ENCODE measurements at places on chromosomes 4 and X. TPM values are rescaled to one million over a fixed set of nuclear protein-coding genes. Genes with fewer than 3 reads are reported as not detected.

DMD gene
- total RNA-seq = 16.6 TPM

DNA sequence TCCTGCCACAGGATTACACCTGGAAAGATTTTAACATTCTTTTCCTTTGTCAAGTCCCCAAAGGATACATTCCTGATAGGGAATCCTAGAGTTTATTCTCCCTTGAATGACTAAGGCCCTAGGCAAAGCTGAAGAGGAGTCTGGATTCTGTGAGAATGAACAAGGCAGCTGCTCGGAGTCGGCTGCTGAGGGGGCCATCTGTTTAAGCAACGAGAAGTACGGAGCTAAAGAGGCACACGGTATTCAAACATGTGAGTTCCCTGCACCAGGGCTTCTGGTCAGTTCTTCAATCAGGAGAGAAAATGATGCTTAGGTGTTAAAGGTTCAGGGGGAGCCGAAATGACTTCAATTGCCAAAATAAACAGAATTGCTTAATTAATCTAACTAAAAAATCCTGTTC lies 97.6 kb downstream of the MGST2 start:
- DNase-seq = no peak

DCAF12L1 gene
- not detected for total RNA-seq

GRCh38 chr4:55927803-55928437 lies 20.8 kb upstream of the CEP135 start:
- no peak for DNase-seq

GRCh38 chr4:155972098-155972497 lies 18.4 kb upstream of the CTSO start:
- no peak for DNase-seq

DNA sequence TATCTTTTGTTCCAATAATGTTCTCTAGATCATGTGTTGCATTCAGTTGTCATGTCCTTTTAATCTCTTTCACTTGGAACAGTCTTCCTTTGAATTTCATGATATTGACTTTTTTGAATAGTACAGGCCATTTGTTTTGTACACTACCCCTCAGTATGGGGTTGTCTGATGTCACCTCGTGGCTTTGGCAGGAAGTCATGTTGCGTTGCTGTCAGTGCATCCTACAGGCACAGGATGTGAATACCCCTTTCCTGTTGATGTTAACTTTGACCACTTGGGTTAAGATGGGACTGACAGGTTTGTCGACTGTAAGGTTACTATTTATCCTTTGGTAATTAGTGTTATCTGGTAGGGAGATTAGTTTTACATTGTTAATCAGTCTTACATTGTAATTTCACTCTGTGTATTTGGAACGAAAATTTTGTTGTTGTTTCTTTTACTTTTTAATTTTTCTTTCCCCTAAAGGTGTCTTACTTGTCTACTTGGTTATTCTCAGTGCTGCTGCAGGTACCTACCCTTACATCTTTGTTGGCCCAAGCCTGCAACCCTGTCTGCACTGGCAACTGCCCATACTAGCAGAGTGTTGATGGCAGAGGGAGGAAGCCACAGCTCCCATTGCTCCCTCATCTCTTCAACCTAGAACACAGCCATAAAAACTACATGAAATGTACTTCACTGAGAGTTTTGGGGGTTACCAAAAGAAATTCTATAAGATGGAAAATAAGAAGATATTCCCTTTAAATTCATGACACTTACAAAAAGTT lies 14.7 kb upstream of the ATP8A1 start:
- no peak for DNase-seq

GRCh38 chrX:27599928-27600327 lies 9.8 kb downstream of the DCAF8L2 start:
- DNase-seq = no peak

- DNase-seq = no peak
These were observed 1282.3 kb upstream of the TENM3 start for GRCh38 chr4:180960743-180961401.

ZNF330 gene
- total RNA-seq = 39.3 TPM

- no peak for DNase-seq
These were observed 174.1 kb upstream of the CXCL13 start for GRCh38 chr4:77431546-77431945.

DNA sequence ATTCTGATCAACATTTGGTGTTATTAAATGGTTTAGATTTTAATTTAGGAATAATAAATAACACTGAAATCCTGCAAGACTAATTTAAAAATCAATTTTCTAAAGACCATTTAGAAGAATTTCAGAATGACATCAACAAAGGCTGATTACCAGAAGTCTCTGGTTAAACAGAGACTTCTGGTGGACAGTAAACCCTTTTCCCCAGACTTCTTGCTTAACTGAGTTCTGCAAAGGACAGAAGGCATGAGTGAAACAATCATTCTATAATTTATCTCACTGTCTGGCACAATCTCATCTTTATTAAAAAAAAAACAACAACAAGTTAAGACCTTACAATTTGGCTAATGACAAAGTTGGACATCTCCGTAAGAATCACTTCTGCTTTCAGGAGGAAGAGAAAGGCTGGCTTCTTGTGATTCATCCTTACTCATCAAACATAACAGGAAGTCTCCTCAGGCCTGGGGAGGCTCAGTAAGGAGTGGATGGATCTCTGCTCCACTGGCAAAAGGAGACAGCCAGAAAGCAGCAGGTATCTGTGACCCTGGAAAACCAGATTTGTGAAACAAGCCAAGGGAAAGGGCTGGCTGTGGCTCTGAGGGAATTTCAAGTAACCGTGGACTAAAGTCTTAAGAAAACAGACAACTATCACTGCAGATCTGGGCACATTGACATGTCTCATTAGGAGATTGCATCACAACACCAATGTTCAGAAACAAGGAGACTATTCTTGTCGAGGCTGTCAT lies 908 bp upstream of the TLR6 start:
- peak; percentile 60 for DNase-seq

DNA sequence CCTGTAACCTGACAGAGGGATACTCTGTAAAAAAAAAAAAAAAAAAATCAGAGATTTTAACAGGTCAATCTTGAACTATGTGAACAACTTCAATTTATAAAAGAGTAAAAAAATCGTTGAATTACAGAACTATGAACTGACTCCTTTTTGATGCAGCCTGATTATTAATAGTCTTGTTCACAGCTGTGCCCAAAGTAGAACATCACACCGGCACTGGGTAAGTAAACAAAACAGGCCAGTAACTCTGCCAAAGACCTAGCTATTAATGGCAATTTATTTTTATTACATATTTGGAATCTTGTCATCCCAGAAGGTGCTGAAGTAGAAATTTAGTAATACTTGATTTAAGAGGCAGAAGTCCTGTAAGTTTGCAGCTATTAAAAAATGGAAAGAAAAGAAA lies 31.4 kb downstream of the CPE start:
- no peak for DNase-seq

MUC7 gene
- total RNA-seq = not detected
